ENCODE measurements at places on chromosomes 4 and X.

DNA sequence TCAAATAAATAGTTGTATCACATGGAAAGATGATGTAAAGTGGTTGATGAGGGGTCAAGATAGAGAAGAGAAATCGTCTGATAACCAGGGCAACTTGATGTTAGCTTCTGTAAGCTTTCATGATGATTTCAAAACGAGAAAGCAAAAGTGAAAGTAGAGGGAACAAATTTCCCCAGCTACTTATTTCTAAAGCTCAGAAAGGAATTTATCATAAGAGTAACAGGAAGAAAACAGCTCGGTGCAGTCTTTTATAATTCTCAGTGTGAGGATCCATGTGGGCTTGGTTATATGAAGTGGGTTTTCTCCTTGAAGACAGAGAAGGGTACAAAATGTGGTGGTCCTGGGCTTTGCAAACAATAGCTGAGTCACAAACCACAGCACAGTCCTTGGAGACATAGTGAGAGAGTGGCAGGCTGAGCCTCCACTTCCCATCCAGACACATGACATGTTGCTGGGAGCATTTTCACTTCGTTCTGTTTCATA lies 32.1 kb upstream of the GLRA2 start:
- no peak for DNase-seq

GRCh38 chr4:80307183-80307735 lies 28.3 kb upstream of the CFAP299 start:
- DNase-seq: no peak

- DNase-seq: no peak
Observed at GRCh38 chr4:74796631-74797030, 2.3 kb upstream of the BTC start.

GRCh38 chrX:122572461-122572860 lies 611.6 kb upstream of the GRIA3 start:
- DNase-seq: no peak

GRCh38 chrX:11450354-11450753 lies 157.1 kb downstream of the AMELX start:
- no peak for DNase-seq

DNA sequence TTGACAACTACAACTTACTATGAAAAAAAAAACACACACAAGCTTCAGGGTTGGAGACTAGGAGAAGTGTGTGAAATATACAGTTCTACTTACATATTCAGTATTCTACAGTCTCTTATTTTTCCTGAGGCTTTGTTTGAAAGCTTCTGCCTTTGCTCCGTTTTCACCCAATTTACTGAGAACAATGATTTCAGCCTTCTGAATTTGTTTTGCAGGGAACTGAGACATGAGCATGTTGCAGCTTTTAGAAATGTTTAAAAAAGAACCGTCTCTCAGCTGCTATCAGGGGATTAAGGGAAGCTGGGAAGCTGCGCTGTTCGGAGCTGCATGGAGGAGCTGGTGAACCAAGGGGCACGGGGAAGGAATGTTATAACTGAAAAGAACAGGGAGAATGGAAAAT lies 85.7 kb downstream of the QDPR start:
- DNase-seq: no peak

DNA sequence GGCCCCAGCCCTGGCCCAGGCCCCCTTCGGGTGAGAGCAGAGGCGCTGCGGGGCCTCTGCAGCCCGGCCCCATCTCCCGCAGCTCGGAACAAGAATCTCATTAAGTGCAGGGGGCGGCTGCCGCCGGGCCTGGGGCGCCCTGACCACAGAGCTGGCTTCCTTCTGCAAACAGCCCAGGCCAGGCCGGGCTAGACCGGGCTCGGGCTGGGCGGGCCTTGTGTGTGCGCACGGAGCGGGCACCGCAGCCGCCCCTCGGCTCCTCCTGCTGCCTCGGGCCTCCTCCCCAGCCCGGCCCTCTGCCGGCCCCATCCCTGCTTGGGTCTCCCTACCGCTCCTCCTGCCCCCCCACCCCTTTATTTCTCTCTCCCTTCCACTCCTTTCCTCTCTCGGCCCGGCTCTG lies 83.3 kb downstream of the EFNB1 start:
- DNase-seq: no peak

DNA sequence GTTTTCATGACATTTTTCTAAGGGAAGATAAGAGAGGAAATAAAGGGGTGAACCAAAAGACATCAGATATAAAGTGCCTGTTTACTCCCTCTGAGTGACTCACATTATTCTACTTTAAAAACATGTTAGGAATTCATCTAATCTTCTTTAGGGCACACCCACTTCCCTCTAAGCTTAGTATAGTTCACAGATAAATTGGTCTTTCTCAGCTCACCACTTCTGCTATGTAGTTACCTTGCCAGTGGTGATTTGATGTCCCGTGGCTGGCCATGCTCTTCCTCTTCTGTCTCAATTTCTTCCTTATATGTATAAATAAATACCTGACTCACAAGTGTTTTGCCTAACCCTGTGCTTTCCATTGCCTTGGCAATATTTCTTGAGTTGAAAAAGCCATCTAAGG lies 96.8 kb downstream of the PDLIM5 start:
- DNase-seq: no peak

DNA sequence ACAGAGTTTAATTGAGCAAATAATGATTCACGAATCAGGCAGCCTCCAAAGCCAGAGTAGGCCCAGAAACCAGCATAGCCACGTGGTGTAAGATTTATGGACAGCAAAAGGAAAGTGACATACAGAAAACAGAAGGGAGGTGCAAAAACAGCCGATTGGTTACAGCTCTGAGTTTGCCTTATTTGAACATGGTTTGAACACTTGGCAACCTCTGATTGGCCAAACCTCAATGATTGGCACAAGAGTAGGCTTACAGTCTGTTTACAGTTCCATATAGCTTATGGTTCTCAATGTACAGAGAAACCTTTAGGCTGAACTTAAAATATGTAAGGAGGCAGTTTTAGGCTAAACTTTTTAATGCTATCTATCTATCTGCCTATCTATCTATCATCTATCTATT lies 394.8 kb downstream of the CFAP47 start:
- DNase-seq: no peak

DNA sequence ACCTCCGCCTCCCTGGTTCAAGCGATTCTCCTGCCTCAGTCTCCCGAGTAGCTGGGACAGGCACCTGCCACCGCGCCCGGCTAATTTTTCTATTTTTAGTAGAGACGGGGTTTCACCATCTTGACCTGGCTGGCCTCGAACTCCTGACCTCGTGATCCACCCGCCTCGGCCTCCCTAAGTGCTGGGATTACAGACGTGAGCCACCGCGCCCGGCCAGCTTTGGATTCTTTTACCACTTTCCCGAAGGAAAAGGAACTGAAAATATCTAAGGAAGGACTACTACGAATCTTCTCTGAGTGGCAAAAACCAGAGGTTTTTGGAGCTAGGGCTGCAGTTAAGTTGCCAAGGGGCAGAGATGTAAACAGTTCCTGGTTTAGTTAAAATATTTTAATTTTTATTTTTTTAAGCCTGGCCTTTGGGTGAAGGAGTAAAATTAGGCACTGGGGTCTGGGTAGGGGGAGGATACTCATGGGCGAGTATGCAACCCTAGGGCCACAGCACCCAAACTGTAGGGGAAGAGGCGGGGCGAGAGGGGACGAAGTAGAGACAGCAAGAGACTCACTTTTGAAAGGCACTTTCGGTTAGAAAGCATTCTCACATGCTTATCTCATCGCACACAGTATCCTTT lies 525 bp upstream of the CISD2 start:
- DNase-seq: peak; percentile 15

GRCh38 chr4:82833696-82834313 lies 35.2 kb upstream of the SCD5 start:
- DNase-seq: no peak

DNA sequence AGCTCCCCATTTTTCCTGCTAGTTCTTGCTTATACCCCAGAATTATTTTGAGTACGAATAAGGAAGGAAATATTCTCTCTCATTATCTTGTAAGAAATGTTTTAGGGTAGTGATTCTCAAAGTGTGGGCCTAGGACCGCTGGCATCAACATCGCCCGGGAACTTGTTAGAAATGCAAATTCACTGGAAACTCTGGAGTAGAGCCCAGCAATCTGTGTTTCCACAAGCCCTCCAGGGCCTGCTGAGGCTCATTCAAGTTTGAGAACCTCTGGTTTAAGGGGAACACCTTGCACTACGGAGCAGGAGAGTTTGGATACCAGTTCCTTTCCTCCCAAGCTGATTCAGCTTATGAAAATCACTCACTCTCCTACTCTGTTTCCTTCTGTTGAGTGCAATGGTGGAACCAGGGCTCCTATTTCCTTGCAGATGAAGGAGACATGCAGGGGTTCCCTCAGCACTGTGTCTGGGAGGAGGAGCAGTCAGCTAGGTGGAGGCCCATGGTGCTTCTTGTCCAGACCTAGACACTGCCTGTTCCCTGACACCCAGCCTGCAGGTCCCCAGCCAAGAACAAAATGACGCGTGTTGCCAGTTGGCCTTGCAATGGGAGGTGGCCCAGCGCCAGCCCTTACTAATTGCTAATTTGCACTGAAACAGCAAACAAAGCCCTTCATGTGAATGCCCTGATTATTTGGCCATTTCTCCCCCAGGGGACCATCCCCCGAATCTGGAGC lies 68.5 kb downstream of the CYTL1 start:
- DNase-seq: no peak

- no peak for DNase-seq
Observed at GRCh38 chr4:77031544-77031943, 44.2 kb downstream of the CCNI start.

DNA sequence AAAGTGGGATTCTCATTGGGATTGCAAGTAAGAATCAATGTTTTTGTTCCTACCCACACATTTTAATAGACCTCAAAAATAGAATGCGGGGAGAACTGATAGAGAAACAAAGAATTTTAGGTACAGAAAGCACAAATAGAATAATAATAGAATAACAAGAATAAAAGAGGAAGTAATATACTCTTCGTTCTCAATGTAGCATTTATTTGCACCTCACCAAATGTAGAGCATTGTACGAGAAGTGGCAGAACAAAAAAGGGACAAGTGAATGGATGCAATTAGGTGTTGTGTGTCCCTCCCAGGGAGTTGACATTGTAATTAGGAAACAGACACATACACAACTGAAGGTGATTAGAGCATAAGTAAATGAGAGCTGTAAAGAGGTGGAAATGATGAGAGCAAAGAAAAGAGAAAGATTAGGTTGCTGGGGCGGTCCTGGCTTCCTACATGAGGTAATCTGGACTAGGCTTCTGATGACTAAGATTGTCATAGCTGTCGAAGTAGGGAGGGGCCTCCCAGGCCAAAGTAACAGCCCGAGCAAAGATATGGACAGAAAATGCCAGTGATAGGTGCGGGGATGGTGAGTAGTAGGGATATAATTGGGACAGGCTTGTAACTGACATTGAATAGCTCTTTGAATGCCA lies 10.4 kb downstream of the RAB9A start:
- DNase-seq: no peak

- DNase-seq: no peak
Observed at GRCh38 chr4:150714462-150715438, 132.8 kb downstream of the MAB21L2 start.

DNA sequence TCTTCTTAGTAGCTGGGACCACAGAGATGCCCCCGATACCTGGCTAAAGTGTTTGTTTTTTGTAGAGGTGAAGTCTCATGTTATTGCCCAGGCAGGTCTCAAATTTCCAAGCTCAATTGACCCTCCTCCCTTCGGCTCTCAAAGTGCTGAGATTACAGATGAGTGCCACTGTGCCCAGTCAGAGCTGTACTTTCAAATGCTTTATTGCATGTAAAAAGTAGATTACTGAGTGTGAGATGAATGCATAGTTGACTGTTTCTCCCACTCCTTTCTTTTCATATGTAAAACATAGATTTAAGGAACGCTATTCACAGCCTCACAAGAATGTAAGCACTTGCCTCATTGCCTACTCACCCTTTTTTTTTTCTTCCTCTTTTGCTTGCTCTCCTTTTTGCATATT lies 984.4 kb upstream of the PABPC4L start:
- DNase-seq: no peak

DNA sequence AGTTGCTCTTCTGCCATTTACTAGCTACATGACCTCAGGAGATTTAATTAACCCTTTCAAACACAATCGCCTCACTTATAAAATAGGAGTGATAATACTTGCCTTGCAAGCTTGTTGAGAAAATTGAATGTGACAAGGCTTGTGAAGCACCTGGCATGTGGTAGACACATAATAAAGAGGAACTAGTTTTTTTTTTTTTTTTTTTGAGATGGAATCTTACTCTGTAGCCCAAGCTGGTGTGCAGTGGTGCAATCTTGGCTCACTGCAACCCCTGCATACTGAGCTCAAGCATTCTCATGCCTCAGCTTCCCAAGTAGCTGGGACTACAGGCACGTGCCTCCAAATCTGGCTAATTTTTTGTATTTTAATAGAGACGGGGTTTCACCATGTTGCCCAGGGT lies 73.7 kb upstream of the STIM2 start:
- no peak for DNase-seq

GRCh38 chr4:99615170-99615820 lies 40.7 kb downstream of the MTTP start:
- DNase-seq: no peak

DNA sequence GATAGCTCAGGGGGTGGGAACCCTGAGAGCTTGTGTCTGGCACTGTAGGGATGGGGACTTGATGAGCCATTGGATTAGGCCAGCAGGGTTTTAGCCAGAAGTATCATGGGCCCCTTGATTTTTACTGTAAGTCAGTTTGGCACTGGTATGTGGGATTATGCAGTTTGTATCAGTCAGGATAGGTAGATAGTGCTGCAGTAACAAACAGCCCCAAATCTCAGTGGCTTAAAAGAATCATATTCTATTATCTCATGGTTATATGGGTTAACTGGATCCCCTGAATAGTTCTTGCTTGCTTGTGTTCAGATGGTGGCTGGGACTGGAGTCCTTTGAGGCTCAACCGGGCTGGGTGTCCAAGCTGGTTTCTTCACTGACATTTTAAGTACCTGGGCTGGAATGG lies 56.5 kb downstream of the SORCS2 start:
- DNase-seq: no peak
